ENCODE measurements at places on chromosomes 12 and 14. TPM values are rescaled to one million over a fixed set of nuclear protein-coding genes. Genes with fewer than 3 reads are reported as not detected.

LRRK2 gene
- total RNA-seq = 0.76 TPM

KANSL2 gene
- 47.3 TPM for total RNA-seq

SERPINA12 gene
- total RNA-seq = not detected

- no peaks in the 10 kb centered on the region for H3K27me3 ChIP-seq
- H3K4me1 ChIP-seq = no peaks in the 10 kb centered on the region
- H3K36me3 ChIP-seq = no peaks in the 10 kb centered on the region
Observed at GRCh38 chr14:45904314-45904713, 651.3 kb upstream of the MIS18BP1 start.

- H3K4me3 ChIP-seq = no peak overlapping the region
- H3K27me3 ChIP-seq = no peaks in the 10 kb centered on the region
- peaks cover 11% of the 10 kb centered on the region for H3K36me3 ChIP-seq
- no peak overlapping the region for H3K27ac ChIP-seq
- no peaks in the 10 kb centered on the region for H3K4me1 ChIP-seq
Observed at GRCh38 chr12:109449845-109450532, 27.1 kb downstream of the KCTD10 start.

DNA sequence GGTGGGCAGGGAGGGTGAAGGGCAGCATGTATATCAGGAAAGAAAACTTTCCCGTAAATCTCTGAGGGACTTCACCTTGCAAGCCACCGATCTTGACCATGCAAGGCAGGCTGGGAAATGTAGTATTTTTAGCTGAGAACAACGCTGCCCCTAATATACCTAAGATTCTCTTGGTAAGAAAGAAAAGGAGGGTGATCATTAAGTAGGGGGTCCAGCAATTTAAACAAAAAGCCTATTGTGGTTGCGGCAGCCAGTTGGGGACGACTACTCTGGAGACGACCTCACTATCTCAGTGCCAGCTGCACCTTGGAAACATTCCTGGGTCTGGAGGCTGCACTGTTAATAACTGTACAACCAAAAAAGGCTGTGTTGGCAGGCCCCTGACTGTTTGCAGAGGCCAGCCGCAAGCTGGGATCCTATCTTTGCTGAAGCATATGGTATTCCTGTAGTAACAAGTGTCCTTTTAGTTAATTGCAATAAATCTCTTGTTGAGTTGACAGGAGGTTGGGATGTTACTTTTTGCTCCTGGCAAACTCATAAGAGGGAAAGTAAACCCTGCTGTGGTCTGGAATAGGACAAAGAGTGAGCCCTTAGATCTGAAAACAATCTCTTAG lies 6.4 kb downstream of the APOLD1 start:
- H3K27ac ChIP-seq = no peak overlapping the region
- no peaks in the 10 kb centered on the region for H3K27me3 ChIP-seq
- DNase-seq = no peak
- H3K4me3 ChIP-seq = no peak overlapping the region
- H3K36me3 ChIP-seq = peaks cover 2% of the 10 kb centered on the region
- H3K4me1 ChIP-seq = peaks cover 17% of the 10 kb centered on the region

PRH2 gene
- total RNA-seq = not detected

FAM90A1 gene
- total RNA-seq = 0.27 TPM

DNA sequence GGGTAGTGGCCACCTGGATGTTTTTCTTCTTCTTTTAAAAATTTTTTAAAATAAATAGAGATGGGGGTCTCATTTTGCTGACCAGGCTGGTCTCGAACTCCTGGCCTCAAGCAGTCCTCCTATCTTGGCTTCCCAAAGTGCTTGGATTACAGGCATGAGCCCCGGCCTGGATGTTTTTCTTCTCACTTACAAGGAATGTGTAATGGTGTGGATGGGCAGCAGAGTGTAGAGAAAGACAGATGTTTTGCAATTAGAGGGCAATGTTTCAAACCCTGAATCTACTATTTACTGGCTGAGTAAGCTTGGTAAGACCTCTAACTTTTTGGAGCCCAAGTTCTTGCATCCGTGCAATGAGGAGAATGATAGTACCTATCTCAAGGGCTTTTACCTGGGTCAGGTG lies 48.1 kb downstream of the ADCK1 start:
- no peaks in the 10 kb centered on the region for H3K4me1 ChIP-seq
- no peaks in the 10 kb centered on the region for H3K27me3 ChIP-seq
- H3K4me3 ChIP-seq = no peak overlapping the region

- H3K4me1 ChIP-seq = no peaks in the 10 kb centered on the region
- no peaks in the 10 kb centered on the region for H3K27me3 ChIP-seq
- no peak overlapping the region for H3K4me3 ChIP-seq
- DNase-seq = no peak
- peaks cover 13% of the 10 kb centered on the region for H3K36me3 ChIP-seq
Observed at GRCh38 chr14:77108753-77109152, 10.7 kb downstream of the CIPC start.

DNA sequence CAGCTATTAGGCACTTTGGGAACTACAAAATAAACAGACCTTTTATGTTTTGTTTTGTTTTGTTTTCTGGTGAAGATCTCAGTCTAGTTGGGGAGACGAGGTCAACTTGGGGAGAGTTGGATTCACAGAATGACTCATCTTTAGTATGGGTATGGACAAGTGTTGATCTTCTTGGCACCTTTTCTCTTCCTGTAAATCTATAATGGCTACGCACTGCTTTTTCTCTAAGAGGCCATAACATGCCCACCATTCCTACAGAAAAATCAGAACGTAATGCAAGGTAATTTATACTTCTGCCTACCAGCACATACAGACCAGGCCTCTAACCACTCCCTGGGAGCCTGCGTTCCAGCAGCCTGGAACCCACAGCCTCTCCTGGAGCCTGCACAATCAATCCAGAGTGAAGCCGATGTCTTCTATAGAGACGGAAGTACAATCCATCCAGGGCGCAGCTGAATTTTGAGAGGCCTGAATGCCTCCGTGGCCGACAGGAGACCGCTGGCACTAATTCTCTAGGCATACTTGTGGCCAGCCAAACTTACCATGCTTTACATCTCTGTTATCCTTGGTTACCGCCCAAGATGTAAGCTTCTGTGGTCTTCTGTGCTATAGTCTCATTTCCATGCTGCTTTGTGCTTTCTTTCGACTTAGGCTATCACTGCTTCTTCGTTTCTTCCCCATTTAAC lies 717 bp downstream of the PPHLN1 start:
- H3K4me3 ChIP-seq = peak overlapping the region; percentile 87
- H3K4me1 ChIP-seq = peaks cover 45% of the 10 kb centered on the region
- DNase-seq = peak; percentile 16
- H3K27me3 ChIP-seq = no peaks in the 10 kb centered on the region
- peaks cover 25% of the 10 kb centered on the region for H3K36me3 ChIP-seq

KLHL33 gene
- 0.54 TPM for total RNA-seq

SMOC1 gene
- total RNA-seq = not detected

- H3K27me3 ChIP-seq = no peaks in the 10 kb centered on the region
- DNase-seq = peak; percentile 80
- peak overlapping the region; percentile 56 for H3K4me3 ChIP-seq
- peaks cover 65% of the 10 kb centered on the region for H3K36me3 ChIP-seq
Observed at GRCh38 chr14:61350427-61351270, 29.3 kb downstream of the PRKCH start.

POU6F1 gene
- 5.8 TPM for total RNA-seq

DNA sequence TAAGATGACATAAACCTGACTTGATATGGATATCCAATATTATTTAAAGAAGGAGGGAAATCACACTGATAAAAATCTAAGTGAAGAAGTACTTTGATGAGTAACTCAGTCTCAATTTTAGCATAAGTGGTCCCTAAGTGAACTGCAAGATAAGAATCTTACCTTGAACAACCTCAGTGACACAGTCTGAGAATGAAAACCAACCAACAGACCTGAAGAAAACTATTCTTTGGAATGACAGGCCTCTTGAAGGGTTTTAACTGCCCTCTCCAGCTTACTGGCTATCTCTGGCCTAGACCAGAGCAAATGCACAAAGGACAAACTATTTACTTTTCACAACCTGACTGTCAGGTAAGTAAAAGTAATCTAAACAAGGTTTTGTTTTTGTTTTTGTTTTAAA lies 44.7 kb downstream of the CPM start:
- H3K27ac ChIP-seq = no peak overlapping the region
- H3K27me3 ChIP-seq = peaks cover 2% of the 10 kb centered on the region
- no peaks in the 10 kb centered on the region for H3K36me3 ChIP-seq
- DNase-seq = no peak

- no peaks in the 10 kb centered on the region for H3K27me3 ChIP-seq
- H3K27ac ChIP-seq = no peak overlapping the region
- peaks cover 64% of the 10 kb centered on the region for H3K36me3 ChIP-seq
- H3K4me3 ChIP-seq = no peak overlapping the region
- H3K4me1 ChIP-seq = peaks cover 56% of the 10 kb centered on the region
- no peak for DNase-seq
Observed at GRCh38 chr12:10718279-10718821, 4.8 kb downstream of the YBX3 start.

GRCh38 chr12:20810487-20810886 lies at the start of gene SLCO1B3:
TSS of gene SLCO1B3 (plus strand) at chr12:20810705. CDS start at chr12:20815739, 5,034 bp downstream.
- H3K4me3 ChIP-seq = no peak within 1 kb of the TSS
- DNase-seq = no peak
- no peaks in the 10 kb centered on the region for H3K27me3 ChIP-seq
- H3K4me1 ChIP-seq = no peaks in the 10 kb centered on the region

DNA sequence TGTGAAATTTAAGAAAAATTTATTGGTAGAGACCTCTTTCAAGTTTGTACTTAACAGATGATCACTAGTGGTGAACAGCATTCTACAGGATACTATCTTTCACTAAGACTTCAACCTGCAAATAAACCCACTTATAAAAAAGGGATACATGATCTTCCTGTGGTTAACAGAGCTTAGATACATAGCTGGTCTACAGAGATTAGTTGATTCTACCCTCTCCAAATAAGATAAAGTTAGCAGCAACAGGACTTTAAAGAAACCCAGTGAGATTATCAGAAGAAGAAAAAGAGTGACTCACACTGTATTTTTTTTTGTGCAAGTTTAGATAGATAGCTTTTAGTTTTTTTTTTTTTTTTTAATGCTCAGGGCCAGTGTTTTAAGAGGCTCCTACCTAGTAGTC lies 34.5 kb downstream of the USP44 start:
- no peaks in the 10 kb centered on the region for H3K27me3 ChIP-seq
- H3K4me1 ChIP-seq = peaks cover 2% of the 10 kb centered on the region
- peak overlapping the region; percentile 71 for H3K27ac ChIP-seq
- no peak for DNase-seq
- peaks cover 37% of the 10 kb centered on the region for H3K36me3 ChIP-seq

PLBD2 gene
- total RNA-seq = 13.9 TPM

ART4 gene
- not detected for total RNA-seq

- peaks cover 13% of the 10 kb centered on the region for H3K27me3 ChIP-seq
- H3K4me3 ChIP-seq = no peak overlapping the region
- no peak for DNase-seq
Observed at GRCh38 chr14:30443368-30444007, 115.5 kb upstream of the G2E3 start.

PRPH gene
- not detected for total RNA-seq

DNA sequence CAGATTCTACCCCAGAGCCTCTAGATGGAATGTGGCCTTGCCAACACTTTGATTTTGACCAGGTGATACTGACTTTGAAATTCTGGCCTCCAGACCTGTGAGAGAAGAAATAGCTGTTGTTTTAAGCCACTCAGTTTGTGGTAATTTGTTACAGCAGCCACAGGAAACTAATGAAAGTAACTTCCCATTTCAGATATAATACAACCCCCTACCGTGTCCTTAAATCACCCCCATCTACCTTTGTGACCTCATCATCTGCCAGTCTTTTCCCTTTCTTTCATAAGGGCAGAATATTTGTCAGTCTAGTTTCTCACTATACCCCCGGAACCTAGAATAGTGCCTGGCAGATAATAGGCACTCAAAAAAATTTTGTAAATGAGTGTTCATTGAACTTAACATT lies 39.6 kb downstream of the PPP4R4 start:
- DNase-seq = no peak
- no peak overlapping the region for H3K4me3 ChIP-seq
- no peak overlapping the region for H3K27ac ChIP-seq
- no peaks in the 10 kb centered on the region for H3K36me3 ChIP-seq

- no peaks in the 10 kb centered on the region for H3K36me3 ChIP-seq
- no peak overlapping the region for H3K27ac ChIP-seq
- H3K27me3 ChIP-seq = no peaks in the 10 kb centered on the region
- no peak overlapping the region for H3K4me3 ChIP-seq
- no peaks in the 10 kb centered on the region for H3K4me1 ChIP-seq
- DNase-seq = no peak
Observed at GRCh38 chr12:30519535-30519934, 176.1 kb downstream of the IPO8 start.

BMP4 gene
- total RNA-seq = not detected

KRT75 gene
- total RNA-seq = not detected

DNA sequence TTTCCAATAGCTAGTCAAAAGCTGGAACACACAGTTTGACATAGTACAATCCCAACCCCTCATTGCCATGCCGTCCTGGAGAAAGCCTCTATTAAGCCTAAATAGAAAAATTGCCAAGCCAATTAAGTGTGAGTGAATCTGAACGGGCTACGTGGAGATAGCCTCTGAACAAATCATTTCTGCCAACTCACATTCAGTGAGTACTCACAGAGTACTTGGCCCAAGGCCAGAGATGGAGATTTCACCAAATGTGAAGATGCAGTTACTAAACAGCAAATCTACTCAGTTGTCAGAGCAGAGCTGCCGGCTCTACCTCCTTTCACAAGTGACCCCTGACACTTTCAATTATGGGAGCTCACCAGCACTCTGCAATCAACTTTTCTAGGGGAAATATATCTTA lies 350.0 kb downstream of the GALC start:
- no peak for DNase-seq
- H3K4me3 ChIP-seq = no peak overlapping the region
- no peaks in the 10 kb centered on the region for H3K4me1 ChIP-seq
- H3K27ac ChIP-seq = no peak overlapping the region

OLR1 gene
- total RNA-seq = not detected

- no peak overlapping the region for H3K27ac ChIP-seq
- H3K4me1 ChIP-seq = no peaks in the 10 kb centered on the region
- H3K36me3 ChIP-seq = no peaks in the 10 kb centered on the region
Observed at GRCh38 chr14:66443785-66444184, 42.4 kb upstream of the CCDC196 start.

GRCh38 chr12:50282721-50283228 lies 545 bp downstream of the LIMA1 start:
- no peak overlapping the region for H3K27ac ChIP-seq
- DNase-seq = no peak
- H3K4me3 ChIP-seq = peak overlapping the region; percentile 88
- H3K36me3 ChIP-seq = no peaks in the 10 kb centered on the region
- H3K27me3 ChIP-seq = no peaks in the 10 kb centered on the region

GRCh38 chr14:24639905-24640304 lies 5.9 kb upstream of the GZMB start:
- H3K4me1 ChIP-seq = peaks cover 32% of the 10 kb centered on the region
- peak overlapping the region; percentile 8 for H3K27ac ChIP-seq
- H3K36me3 ChIP-seq = peaks cover 2% of the 10 kb centered on the region
- H3K27me3 ChIP-seq = peaks cover 2% of the 10 kb centered on the region

GRCh38 chr12:88856201-88856600 lies 275.9 kb upstream of the KITLG start:
- no peaks in the 10 kb centered on the region for H3K27me3 ChIP-seq
- no peaks in the 10 kb centered on the region for H3K4me1 ChIP-seq
- H3K4me3 ChIP-seq = no peak overlapping the region
- H3K27ac ChIP-seq = no peak overlapping the region

PCED1B gene
- 119 TPM for total RNA-seq

- no peak overlapping the region for H3K4me3 ChIP-seq
- H3K4me1 ChIP-seq = no peaks in the 10 kb centered on the region
- H3K27me3 ChIP-seq = no peaks in the 10 kb centered on the region
Observed at GRCh38 chr12:122687086-122687485, 16.1 kb downstream of the HCAR2 start.

- H3K4me1 ChIP-seq = peaks cover 81% of the 10 kb centered on the region
- no peaks in the 10 kb centered on the region for H3K27me3 ChIP-seq
- no peak overlapping the region for H3K4me3 ChIP-seq
Observed at GRCh38 chr12:12624498-12624992, 12.9 kb downstream of the CREBL2 start.

IL23A gene
- total RNA-seq = 41.3 TPM

All from activated CD8-positive, alpha-beta T cell treated with anti-CD3 and anti-CD28 coated beads for 36 hours (primary cell).